ENCODE measurements at places on chromosomes 3 and 15.

DNA sequence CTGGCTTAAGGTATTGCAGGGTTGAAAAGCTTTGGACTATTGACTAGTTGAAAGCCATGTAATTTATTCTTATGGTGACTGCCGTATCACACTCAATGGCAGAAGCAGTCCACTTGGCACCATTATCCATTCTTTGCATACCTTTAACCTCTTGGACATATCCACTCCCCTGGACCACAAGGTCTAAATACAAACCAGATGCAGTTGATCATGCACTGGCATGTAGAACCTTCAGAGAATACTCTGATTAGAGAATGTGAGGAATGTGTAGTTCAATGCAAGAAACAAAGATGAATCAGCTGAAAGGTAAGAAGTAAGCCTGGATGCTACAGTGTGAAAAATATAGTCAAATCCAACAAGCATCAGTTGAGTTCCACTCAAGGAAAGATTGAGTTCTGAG is 93.1 kb downstream of the FRMD5 start:
- no peak for DNase-seq

DNA sequence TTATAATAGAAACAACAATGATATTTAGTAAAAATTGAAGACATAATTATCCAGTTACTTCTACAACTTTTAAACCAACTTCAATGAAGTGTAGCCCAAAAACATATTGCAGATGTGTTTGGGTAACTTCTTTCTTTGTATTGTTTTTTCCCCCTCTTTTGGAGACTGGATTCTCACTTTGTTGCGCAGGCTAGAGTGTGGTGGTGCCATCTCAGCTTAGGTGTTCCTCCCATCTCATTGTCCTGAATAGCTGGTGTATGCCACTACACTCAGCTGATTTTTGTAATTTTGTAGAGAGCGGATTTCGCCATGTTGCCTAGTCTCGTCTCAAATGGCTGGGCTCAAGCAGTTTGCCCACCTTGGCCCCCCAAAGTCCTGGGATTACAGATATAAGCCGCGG is 148.1 kb downstream of the FNDC3B start:
- no peak for DNase-seq

- DNase-seq, result no peak
These were observed 84.3 kb downstream of the SHQ1 start for GRCh38 chr3:72763751-72764440.

GRCh38 chr3:35215525-35216500 is 423.5 kb upstream of the ARPP21 start:
- DNase-seq, result no peak

GRCh38 chr3:104939196-104939595 is 427.5 kb upstream of the ALCAM start:
- DNase-seq, result no peak

DNA sequence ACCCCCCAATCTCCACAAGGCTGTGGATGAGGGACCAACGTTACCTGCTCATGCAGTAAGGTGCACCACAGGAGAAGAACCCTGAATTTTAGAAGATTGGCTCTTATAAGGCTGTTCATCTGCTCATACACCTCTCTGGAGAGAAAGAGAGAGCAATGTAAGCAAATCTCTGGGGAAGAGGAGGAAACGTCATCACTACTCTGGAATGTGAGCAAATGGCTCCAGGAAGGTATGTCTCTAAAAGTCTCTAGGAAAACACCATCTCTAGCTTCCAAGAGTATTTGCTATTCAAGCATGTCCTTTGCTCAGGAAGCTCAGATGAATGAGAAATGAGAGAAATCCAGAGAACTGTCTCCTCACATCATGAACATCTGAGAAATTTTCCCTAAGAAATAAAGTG is 235.4 kb downstream of the TBL1XR1 start:
- no peak for DNase-seq

- no peak for DNase-seq
These were observed 245.0 kb downstream of the SHOX2 start for GRCh38 chr3:157861076-157861765.

GRCh38 chr3:182697345-182697919 is 95.9 kb upstream of the ATP11B start:
- no peak for DNase-seq

GRCh38 chr3:43091481-43091880 is 14.4 kb downstream of the POMGNT2 start:
- DNase-seq, result no peak

- DNase-seq, result no peak
These were observed 824.1 kb downstream of the FHIT start for GRCh38 chr3:60427109-60427508.

GRCh38 chr3:129587566-129588210 is 18.8 kb downstream of the PLXND1 start:
- DNase-seq, result no peak

DNA sequence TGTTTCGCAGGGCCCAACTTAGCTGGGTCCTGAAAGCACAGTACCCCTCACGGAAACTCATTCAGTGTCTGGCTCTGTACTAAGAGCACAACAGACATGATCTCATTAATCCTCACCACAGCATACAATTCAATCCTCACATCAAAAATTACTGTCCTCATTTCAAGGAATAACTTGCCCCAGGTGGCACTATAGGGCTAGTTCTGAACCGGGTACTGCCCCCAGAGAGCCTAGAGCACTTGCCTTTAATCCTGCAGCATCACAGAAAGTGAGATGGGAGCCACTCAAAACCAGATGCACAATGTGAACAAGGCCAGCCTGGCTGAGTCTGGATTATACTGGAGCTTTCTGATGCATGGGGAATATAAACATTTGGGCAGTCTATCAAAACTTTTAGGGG is 122.6 kb downstream of the OSBPL10 start:
- no peak for DNase-seq

GRCh38 chr3:25687742-25688141 is 23.0 kb upstream of the TOP2B start:
- no peak for DNase-seq

DNA sequence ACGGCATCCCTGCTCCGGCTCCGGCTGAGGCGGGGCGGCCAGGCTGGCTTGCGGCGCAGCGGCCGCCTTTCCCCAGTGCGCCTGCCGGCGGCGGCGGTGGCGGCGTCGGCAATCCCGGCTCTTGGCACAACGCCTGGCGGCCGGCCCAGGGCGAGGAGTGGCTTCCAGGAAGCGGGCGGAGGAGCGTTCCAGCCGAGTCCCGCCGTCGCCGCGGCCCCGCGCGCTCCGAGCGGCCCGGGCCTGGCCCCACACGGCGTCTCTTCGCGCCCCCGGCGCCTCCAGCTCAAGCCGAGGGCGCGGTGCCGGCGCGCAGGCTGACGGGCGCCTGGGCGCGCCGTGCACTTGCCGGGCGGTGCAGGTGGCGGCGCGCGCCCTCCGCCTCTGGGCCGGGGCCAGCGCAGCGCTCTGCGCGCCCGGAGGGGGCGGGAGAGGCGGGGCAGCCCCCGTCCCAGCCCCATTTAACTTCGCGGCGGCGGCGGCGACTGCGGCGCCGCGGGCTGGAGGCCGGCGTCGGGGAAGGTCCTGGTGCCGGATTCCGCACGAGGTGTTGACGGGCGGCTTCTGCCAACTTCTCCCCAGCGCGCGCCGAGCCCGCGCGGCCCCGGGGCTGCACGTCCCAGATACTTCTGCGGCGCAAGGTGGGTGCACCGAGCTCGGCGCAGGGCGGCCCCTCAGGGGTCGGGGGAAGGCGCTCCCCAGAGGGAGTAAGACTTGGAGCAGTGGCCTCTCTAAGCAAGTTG is at the start of gene ADAMTSL3:
TSS of gene ADAMTSL3 (plus strand) at position 485 of the 740 bp plus-strand sequence. CDS start 1,639 bp downstream, outside the sequence.
- no peak for DNase-seq

DNA sequence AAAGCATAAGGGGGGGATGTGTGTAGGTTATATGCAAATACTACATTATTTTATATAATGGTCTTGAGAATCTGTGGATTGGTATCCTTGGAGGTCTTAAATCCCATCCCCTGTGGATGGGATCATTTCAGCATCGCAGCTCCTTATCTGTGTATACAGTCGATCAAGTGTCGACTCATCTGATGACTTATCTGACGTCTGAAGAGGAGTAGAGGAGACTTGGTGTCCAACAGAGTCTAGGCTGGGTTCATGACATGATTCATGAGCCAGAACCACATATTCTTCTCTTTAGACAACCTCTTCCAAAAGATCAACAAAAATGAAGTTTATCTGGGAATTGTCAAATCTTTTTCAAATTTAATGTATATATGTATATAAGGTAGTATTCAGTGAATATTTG is 220.7 kb downstream of the NR2F2 start:
- DNase-seq, result no peak

Measured in activated CD4-positive, alpha-beta T cell treated with anti-CD3 and anti-CD28 coated beads, Interleukin-2, amount 50 U/mL, for 4 hours (primary cell).